LoVo (cell line): ENCODE measurements at places on chromosomes 12 and 14.

DNA sequence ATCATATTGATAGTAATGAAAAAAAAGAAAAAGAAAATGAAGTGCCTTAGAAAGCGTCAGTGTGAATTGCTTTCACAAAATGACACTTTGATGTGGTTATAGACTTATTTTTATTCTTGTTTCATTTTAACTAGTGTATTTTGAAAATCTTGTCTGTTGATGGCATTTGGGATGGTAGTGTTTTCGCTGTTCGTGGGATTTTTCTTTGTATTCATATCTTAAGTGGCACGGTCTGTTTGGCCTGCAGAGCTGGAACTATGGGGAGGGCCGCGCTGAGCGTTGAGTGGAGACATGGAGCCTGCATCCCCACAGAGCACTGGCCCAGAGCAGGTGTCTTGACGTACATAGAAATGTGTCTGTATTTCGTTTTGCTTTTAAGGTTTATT, 61.6 kb downstream of the WDR20 start:
- no peak for DNase-seq

DNA sequence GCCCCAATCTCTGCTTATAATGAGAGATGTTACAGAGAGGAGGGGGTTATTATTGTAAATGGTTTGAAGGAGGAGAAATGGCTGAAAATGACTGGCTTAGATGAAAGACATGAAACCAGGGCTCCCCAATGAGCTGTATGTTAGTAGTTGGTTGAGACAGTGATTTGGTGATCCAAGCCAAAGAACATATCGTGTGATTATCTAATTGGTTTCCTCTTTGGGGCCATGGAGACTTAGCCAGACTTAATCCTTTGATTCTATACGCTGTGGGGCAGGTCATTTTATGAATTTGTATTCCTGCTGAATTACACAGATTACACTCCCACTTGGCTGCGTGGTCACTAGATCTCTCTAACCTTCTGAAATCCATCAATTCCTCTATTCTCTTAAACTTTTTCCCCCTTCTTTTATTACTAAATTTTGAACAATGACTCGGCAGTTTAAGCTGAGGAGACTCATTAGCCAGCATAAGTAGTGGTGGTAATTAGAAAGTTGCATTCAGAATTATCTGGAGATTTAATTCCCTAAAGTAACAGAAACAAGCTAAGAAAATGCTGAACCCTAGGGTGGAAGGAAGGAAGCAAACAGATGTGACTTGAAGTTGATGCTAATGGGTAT, 5.3 kb downstream of the TTC8 start:
- no peak for DNase-seq

DNA sequence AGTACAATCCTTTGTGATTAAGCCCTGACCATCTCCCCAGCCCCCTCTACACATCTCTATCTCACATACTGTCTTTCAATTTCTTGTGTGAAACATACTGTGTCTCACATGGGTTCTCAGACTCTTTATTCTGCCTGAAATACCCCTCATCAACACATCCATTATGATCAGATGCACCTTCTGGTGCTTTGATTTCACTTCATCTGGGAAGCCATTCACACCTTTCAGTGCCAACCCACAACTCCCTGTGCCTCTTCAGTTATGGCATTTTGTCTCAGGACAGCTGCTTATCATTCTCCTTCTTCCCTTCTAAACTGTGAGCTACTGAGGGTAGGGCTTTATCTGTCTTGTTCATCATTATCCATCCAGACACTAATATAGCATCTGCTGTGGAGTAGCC, 58.8 kb downstream of the CKB start:
- no peak for DNase-seq

DNA sequence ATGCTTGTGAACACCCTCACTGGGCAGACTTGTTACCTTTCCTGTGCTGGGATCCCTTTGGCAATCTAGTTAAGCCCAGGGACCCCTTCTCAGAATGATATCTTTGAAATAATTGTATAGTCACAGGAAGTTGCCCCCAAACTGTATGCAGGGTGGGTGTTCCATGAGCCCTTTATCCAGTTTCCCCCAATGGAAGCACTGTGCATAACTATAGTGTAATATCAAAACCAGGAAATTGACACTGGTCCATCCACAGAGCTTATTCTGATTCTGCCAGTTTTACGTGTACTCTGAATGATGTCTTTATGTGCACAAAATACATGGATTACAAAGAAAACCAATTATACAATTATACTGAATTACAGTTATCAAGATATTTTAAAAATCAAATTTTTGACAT, 24.2 kb downstream of the NGB start:
- DNase-seq, result no peak

DNA sequence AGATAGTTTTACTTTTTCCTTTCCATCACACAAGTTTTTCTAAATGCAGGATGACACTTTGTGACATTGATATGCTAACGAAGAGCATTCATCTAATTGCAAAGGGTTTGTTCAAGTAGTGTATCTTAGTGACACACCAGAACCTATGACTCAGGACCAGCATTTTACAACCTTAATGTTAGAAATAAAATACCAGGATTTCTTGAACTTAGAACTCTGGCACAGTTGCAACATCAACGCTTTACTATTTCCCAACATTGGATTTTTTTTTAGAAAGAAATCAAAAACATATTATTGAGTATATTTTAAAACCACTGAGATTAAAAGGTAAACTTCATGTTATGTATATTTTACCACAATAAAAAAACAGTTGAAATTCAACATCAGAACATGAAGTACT, 17.9 kb upstream of the PLEKHG6 start:
- peak; percentile 83 for DNase-seq

GRCh38 chr12:53694756-53695151, 18.9 kb upstream of the ATP5MC2 start:
- no peak for DNase-seq

DNA sequence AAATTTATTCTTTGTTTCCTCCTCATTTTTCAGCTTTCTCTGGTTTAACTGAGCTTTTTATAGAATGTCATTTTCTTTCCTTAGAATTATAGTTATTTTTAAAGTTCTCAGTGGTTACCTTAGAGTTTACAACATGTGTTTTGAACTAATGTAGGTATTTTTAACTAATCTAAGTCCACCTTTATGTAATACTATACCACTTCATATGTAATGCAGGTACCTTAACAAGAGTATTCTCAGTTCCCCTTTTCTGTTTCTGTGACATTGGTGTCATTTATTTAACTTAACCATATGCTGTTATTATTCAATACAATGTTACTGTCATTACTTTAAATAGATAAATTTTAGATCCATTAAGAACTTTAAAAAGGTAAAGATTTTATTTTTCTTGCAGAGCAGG, 30.3 kb upstream of the KCNC2 start:
- no peak for DNase-seq

GRCh38 chr14:65769151-65769550, 356.6 kb downstream of the FUT8 start:
- no peak for DNase-seq

DNA sequence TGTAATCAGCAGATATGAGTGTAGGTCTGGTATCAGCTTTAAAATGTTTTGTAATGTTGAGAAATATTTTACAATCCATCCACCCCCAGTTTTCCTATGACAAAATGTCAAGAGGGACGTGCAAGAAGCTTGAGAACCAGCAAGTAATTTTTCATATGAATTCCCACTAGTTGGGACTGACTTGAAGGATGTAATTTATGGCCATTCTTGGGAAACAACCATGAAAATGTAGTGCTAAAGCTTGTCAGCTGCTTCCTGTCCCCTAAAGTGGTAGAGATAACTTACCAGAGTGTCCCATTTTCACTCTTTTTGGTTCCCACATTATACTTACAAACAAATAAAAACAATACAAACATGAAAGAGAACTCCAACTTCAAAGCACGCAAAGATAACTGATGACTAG, 63.9 kb downstream of the RERG start:
- no peak for DNase-seq

GRCh38 chr12:102879144-102879763, 37.8 kb downstream of the PAH start:
- DNase-seq, result peak; percentile 65

DNA sequence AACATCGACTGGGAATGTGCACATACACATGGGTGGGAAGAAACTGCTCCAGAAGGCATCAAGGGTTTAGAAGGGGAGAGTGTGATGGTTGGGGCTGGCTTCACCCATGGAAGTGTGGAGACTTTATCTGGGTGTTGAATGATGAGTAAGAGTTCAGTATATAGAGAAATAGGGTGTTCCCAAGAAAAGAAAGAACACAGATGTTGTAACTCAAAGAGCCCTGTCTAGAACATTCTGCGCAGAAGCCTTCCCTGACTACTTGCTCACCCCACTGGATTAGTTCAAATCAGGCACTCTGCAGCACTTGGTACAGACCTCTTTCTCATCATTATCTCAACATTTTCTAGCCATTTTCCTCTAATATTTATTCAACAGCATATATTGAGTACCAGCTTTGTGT, 491.7 kb downstream of the SNAPC1 start:
- DNase-seq, result no peak

GRCh38 chr12:113120670-113121370, 14.7 kb downstream of the RASAL1 start:
- DNase-seq, result no peak

- peak; percentile 41 for DNase-seq
Measured at GRCh38 chr12:132711080-132711843, 620 bp downstream of the PGAM5 start.

GRCh38 chr12:101566318-101566717, 28.5 kb upstream of the MYBPC1 start:
- peak; percentile 25 for DNase-seq

DNA sequence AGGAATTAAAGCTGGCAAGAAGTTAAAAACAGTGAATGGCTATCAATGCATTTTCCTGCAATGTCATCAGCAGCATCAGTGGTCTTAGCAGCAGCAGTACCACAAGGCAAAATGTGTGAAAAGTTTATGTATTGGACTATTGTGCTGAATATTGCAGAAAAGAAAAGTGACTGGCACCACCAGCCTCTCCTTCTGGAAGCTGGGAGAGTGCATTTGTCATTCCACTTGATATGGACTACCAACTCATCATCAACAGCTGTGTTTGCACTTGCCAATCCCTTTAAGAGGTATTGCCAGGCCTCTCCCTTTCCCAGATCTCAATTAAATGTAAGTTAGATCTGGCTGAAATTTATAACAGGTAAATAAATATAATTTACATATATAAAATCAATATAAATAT, 151.0 kb upstream of the GZMB start:
- no peak for DNase-seq

- no peak for DNase-seq
Measured at GRCh38 chr12:55816881-55817344, 611 bp downstream of the SARNP start.

DNA sequence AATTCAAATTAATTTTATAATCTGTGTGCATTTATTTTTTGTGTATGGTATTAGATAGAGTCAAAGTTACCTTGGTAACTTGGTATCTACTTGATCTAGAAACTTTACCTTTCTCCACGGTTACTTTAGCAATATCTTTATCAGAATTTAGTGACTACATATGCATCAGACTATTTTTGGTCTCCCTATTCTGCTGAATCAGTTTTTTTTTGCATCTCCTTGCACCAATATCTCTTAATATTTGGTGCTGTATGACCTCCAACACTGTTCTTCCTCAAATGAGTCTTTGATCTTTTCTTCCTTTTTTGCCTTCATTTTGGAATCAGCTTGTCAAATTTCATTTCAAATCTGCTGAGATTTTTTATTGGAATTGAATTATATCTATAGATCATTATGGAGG, 828.2 kb upstream of the FOXG1 start:
- no peak for DNase-seq

DNA sequence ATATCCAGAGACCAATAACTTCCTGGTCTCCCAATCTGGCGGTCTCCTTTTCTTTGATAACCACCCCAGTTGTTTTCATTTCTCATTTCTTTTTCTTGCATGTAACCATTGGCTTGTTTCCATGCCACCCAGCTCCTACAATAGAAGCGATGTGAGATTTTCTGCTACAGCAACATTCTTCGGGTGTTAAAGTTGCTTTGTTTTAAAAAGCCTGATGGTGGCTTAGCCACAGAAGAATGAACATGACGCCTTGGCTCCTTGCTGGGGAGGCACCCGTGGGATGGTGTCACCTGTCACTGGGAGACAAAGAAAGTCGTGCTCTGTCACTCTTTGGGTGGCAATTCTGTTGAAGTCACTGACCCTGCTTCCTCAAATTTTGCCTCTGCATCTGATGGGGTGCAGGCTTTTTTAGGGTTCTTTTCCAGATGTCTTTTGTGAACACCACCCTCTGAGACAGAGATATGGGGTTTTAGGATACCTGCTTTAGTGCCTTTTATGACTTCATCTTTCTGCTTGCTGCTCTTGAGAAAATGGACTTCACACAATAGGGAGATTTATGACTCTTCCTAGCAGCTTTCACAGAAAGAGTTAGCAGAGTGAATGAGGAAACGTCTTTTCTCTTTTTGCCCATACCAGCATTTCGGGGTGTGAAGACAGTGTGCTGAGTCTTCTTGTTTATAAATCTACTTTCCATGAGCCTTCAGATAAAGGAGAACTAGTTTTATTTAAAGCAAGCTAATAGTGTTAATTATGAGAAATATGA, 265.3 kb upstream of the TBX3 start:
- no peak for DNase-seq

GRCh38 chr14:104937161-104937560, 12.5 kb downstream of the PLD4 start:
- no peak for DNase-seq

DNA sequence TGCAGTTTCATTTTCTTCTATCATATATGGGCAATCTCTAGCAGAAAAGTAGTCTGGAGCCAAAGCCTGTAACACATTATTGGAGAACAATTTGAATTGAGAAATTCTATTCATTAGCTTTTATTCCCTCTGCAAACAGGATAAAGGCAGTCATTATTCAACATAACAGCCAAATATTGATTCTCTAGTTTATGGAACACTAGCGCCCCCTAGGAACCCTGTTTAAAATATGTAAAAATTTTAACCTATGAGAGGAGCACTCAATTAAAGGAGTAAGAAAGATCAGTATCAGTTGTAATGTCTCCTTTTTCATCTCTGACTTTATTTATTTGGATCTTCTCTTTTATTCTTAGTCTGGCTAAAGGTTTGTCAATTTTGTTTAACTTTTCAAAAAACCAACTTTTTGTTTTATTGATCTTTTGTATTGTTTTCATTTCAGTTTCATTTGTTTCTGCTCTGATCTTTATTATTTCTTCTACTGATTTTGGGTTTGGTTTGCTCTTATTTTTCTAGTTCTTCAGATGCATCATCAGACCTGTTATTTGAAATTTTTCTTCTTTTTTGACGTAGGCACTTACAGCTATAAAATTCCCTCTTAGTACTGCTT, 4.8 kb upstream of the LMNTD1 start:
- DNase-seq, result no peak
